ENCODE measurements at places on chromosomes 5 and 9.

GRCh38 chr9:135671591-135672041 is 8.5 kb downstream of the LCN9 start:
- DNase-seq: no peak

DNA sequence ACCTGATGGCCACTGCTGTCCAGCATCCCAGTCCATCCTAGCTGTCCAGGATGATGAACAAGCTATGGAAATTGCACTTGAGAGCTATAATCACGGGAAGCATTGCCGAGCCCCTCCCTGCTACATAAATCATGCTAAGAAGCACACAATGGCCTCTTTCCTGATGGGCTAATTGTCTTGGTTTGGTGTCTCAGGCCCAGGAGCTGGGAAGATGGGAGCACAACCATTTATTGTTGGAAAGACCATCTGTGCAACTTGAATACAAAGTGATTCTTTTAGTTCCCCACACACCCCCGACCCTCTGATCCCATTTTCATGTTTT is 80.4 kb downstream of the RGS3 start:
- no peak for DNase-seq

DNA sequence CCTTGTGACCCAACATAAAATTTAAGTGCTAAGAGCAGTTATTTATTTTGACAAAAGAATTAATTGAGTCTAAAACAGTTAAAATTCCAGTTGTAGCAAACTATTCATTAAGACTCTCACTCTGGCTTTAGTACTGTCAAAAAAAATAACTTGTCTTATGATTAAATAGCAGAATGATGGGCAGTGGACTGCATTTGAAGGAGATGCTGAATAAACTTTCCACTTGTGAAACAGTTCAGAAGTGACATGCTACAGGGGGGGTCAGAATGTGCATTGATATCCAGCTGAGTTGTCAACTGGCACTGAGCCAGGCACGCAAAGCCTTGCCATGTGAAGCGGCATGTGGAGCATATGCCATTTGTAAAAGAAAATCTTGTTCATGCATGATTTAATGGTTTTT is 76.0 kb downstream of the FCHO2 start:
- DNase-seq: no peak

DNA sequence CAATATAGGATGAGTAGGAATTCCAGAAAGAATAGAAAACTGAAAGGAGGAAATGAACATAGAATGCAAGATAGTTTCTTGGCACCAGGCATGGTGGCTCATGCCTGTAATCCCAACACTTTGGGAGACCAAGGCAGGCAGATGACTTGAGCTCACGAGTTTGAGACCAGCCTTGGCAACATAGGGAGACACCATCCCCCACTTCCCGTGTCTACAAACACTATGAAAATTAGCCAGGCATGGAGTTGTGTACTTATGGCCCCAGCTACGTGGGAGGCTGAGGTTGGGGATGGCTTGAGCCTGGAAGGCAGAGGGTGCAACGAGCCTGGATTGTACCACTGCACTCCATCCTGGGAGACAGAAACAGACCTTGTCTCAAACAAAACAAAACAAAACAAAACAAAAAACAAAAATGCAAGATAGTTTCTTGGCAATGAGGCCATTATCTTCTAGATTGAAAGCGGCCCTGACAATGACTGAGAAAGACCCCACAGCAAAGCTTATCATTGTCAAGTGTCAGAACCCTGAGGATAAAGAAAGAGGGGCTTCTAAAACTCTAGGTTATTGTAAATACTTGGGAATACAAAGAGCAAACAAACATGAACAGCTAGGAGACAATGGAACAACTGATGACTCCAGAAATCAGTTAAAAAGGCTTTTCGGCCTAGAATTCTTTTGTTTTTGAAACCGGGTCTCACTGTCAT is 9.2 kb downstream of the SQSTM1 start:
- no peak for DNase-seq

- no peak for DNase-seq
These were observed 53.4 kb downstream of the COL23A1 start for GRCh38 chr5:178536541-178537466.

- no peak for DNase-seq
These were observed 10.5 kb downstream of the GRAMD2B start for GRCh38 chr5:126433701-126434100.
